Spleen (tissue), 13 donors: ENCODE measurements at places on chromosomes 2 and 18.

DNA sequence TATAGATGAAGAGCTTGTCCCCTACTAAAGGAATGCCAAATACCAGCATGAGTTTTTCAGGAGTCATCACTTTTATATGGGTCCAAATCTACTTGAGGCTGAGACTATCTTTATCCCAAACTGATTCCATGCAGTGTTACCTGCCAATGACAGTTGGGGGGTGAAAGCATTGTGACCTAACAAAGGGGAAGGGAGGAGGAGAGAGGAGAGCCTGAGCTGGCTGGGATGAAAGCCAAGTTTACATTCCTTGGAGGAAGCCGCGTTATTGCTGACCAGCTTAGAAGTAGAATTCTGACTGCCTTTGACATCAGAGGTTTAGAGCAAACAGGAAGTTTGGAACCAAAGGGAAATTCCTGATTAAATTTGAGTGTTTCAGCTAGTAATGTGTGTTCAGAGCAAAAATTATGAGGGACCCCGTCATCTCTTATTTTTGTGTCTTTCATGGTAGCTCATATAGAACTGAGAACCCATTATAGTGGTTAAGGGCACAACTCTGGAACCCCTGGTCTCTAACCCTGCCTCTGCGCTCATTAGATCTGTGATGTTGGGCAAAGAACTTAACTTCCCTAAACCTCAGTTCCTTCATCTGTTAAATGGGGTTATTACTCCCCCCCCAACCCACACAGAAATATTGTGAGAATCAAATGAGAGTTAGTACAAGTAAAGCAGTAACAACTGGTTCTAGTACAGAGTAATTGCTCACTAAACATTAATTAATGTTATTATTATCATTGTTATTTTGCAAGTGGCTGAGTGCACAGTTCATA lies 199.3 kb upstream of the EPAS1 start:
- DNase-seq, result no peak

GRCh38 chr18:2376707-2377106 lies 194.6 kb downstream of the METTL4 start:
- DNase-seq, result no peak

- no peak for DNase-seq
These were observed 97.0 kb downstream of the XRCC5 start for GRCh38 chr2:216206041-216206703.

GRCh38 chr2:31322371-31322770 lies 88.4 kb downstream of the EHD3 start:
- DNase-seq, result no peak

GRCh38 chr2:37609782-37610181 lies 61.7 kb downstream of the CDC42EP3 start:
- DNase-seq, result no peak

DNA sequence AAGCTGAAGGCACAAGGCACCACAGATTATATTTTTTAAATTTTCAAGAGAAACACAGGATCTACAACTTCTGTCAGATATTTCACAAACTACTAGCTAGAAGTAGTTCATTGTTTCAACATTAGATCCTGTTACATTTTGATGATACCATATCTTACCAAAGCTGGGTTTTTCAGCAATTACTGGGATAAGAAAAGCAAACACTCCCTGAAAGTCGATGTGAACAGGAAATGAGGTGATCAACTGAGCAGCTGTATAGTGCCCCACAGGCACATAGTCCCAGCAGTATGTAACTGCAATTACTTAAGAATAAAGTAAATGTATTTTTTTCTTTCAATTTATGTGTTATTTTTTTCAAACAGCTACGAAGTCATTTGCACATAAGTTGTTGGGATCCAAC lies 103.5 kb downstream of the DNER start:
- no peak for DNase-seq

DNA sequence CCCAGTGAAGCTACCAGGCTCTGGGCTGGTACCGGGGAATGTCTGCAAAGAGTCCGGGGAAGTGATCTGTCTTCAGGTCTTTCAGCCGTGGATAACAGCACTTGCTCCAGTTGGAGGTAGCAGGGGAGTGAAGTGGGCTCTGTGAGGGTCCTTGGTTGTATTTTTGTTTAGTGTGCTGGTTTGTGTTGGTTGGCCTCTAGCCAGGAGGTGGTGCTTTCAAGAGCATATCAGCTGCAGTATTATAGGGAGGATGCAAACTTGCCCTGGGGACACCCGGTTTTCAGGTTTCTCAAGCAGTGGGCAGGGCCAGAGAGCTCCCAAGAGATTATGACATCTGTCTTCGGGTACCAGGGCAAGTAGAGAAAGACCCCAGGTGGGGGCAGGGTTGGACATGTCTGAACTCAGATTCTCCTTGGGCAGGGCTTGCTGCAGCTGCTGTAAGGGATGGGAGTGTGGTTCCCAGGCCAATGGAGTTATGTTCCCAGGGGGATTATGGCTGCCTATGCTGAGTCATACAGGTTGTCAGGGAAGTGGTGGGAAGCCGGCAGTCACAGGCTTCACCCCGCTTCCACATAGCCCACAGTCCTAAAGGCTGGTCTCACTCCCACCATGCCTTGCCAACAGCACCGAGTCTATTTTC lies 34.4 kb downstream of the ACAA2 start:
- DNase-seq, result no peak

DNA sequence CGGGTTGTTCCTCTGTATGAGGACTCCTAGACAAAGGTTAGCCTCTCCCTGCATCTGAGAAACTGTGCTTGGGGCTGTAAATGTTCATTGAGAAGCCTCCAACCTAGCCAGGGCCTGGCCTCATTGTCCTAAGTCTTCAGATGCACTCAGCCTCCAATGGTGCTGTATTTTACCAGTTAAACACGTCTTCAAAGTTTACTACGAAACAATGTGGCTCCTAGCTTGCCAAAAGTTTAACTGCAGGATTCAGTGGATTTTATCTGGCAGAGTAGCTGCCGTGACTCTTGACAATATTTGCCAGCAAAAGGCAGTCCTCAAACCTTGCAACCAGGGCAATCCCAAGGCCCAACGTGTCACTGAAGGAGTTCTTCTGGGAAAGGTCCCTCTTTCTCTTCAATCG lies 1.1 kb downstream of the PID1 start:
- DNase-seq, result no peak

GRCh38 chr2:40680547-40680946 lies 228.7 kb upstream of the SLC8A1 start:
- no peak for DNase-seq

DNA sequence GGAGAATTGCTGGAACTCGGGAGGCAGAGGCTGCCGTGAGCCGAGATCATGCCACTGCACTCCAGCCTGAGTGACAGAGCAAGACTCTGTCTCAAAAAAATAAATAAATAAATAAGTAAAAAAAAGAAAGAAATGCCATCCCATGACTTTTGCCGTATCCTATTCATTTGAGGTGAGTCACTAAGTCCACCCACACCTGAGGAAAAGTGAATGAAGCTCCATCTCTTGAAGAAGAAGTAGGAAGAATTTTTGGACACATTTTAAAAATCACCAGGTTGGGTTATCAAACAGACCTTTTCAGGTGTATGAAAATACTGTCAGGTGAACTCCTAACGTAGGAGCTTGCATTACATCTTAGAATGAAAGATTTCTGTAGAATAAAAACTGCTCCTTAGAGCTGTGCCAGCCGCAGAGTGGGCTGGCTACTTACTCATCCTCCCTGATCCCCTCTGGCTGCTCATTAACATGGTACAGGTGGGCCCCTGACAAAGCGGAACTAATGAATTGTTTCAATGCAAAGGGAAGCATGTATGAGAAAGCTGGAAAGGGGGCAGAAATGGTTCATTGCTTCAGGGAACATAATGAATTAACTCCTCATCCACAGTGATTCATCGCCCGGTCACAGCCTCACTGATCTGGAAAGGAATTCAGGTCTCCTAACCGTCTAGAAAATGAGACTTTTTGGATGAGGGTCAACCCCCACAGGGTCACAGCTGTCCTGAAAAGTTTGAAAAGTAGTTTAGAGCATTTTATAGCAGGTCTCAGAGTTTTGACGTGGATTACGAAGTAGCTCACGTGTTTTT lies 191.4 kb downstream of the SPP2 start:
- DNase-seq, result no peak

GRCh38 chr2:175372704-175373701 lies 191.5 kb upstream of the ATP5MC3 start:
- DNase-seq, result no peak

DNA sequence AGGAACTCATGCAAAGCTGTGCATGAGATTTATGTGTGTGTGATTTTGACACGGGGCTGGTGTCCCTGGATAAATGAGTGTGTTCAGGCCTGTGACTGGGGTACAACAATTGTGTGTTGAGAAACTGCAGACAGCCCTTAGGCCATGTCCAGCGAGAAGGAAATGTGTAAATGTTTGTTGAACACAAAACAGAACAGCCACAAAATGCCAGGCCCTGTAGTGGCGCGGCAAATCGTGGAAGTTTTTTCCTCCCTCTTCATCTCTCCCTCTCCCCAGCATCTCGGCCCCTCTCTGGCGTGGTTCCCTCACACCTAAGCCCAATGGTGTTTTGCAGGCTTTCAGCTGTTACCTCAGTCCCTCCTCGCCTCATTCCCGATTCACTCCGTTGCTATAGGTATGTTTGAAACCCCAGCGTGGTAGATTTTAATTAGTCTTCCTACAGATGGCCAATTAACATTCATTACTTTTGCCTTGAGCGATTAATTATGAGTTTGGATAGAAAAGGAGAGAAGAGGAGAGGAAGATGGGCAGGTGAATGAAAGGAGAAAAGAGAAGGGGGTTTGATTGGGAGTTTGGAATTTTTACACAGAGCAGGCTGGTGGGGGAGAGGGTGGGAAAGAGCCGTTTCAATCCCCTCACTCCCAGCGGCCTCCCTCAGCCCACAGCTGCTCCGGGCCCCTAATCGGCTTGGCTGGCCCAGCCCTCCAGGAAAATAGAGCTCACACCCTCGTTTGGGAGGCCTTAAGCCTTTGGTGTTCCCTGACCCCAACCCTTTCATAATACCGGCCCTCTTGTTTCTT lies 10.8 kb downstream of the SPR start:
- DNase-seq, result no peak

GRCh38 chr2:187264612-187265011 lies 183.4 kb downstream of the CALCRL start:
- no peak for DNase-seq

- no peak for DNase-seq
These were observed 78.5 kb downstream of the PTPN4 start for GRCh38 chr2:119838179-119838578.

DNA sequence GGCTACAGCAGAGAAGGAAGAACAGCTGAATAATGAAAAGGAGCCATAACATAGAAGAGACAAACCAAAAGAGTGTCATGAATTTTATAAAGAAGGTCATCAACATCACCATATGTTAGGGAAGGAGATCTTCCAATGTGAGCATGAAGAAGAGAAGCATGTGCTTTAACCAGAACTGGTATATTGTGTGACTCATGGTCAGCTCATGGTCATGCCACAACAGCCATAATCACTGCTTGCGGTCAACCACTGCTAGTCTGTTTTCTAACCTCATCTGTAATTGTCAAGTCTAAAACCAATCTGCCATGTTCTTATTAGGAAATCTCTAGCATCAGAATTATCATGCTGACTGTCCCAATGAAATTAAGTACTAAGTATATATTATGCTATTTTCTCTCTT lies 204.1 kb upstream of the VRK2 start:
- DNase-seq, result no peak

DNA sequence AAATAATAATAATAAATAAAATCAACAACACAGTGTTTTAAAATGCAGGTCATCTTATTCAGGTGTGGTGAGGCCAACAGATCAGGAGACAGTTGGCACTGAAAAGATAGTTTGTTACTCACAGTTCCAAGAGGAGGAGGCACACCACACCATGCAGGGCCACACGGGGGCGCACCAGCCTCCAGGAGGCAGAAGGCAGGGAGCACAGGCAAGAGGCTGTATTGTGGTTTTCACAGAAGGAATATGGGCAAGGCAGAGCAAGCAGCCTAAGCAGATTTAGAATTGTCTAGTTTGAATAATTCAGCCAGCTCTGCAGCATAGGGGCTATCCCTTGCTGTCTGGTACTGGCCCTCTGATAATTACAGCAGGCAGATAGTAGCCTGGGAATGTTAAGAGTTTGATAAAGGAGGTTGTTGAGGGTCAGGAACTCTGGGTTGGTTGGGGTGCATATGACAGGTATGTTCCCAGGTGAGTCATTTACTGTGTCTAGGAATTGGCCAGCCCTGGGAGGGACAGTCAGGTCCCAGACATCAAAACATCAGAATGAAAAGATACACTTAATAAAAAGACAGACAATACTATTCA lies 31.3 kb downstream of the KIAA2012 start:
- DNase-seq, result no peak

- DNase-seq, result no peak
These were observed 464.4 kb downstream of the PTPRM start for GRCh38 chr18:8031496-8031895.
